ENCODE measurements at places on chromosomes 2 and 18. TPM values are rescaled to one million over a fixed set of nuclear protein-coding genes. Genes with fewer than 3 reads are reported as not detected.

ABCG8 gene
- total RNA-seq = not detected

SH3BP4 gene
- total RNA-seq = 56.5 TPM

RGPD4 gene
- total RNA-seq = not detected

- no peak for DNase-seq
Observed at GRCh38 chr2:174636987-174637386, 39.4 kb upstream of the WIPF1 start.

DNA sequence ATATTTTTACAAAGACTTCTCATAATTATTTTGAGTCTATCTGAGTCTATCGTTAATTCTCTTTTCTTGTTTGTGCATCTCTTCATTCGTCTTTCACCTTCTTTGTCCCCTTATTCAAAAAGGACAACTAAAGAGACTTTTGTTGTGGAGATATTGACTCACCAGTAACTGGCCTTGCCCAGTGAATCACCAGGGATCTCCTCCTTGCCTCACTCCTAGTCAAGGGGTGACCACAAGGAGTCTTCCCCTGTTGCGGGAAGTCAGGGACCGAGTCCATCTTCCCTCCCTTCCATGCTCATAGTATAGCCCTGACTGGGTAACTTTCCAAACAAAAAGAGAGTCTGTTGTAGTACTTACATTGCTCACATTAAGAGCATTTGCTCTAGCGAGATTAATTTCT lies 158.9 kb downstream of the NEB start:
- no peak for DNase-seq

GRCh38 chr2:225630824-225631533 lies 231.5 kb downstream of the NYAP2 start:
- no peak for DNase-seq

GRCh38 chr2:102803041-102803896 lies 41.4 kb downstream of the TMEM182 start:
- no peak for DNase-seq

GRCh38 chr2:48089644-48090043 lies 183.3 kb upstream of the FBXO11 start:
- DNase-seq = no peak

DNA sequence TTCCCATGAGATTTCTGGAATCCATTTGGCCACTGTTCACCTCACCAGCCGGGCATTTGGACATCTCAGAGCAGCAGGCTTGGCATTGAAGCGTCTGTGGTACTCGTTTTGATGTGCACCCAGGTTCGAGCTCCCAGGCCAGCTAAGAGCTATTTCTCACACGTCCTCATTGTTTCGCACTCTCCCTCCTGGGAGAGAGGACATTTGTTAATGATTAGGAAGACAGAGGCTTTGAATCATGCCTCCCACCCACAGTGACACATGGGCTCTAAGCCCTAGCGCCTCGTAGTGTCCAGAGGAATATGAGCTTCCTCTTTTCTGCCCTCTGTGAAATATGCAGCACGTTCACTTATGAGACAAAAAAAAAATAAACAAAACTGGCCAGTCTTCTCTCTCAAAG lies 361.8 kb downstream of the RND3 start:
- no peak for DNase-seq

DNA sequence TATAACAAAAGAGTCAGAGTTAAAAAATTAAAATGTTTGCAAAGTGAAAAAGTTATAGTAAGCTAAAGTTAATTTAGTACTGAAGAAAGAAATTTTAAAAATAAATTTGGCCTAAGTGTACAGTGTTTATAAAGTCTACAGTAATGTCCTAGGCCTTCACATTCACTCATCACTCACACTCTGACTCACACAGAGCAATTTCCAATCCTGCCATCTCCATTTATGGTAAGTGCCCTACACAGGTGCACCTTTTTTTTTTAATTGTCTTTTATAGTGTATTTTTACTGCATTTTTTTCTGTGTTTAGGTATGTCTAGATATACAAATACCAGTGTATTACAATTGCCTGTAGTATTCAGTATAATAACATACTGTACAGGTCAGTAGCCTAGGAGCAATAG lies 562.9 kb downstream of the PIK3C3 start:
- DNase-seq = no peak

- DNase-seq = no peak
Observed at GRCh38 chr2:9818097-9818496, 25.2 kb upstream of the TAF1B start.

- DNase-seq = peak; percentile 40
Observed at GRCh38 chr2:191478799-191479679, 198.9 kb upstream of the NABP1 start.

DNA sequence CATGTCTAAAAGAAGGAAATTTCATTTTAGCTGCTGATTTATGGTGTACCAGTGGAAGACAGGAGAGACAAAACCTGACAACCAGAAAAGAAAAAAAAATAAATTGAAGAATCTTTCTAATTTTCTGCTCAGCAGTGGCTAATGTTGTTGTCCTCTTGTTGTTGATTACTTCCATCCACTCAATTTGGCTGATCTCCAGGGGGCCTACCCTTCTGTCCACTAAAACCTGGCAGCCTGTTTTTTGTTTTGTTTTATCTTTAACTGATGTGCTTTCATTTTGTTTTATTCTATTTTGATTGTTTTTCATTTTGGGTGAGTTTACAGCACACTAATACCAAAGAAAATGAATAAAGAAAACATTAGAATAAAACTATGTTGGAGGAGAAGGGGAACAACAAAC lies 27.4 kb downstream of the TFPI start:
- no peak for DNase-seq

DNA sequence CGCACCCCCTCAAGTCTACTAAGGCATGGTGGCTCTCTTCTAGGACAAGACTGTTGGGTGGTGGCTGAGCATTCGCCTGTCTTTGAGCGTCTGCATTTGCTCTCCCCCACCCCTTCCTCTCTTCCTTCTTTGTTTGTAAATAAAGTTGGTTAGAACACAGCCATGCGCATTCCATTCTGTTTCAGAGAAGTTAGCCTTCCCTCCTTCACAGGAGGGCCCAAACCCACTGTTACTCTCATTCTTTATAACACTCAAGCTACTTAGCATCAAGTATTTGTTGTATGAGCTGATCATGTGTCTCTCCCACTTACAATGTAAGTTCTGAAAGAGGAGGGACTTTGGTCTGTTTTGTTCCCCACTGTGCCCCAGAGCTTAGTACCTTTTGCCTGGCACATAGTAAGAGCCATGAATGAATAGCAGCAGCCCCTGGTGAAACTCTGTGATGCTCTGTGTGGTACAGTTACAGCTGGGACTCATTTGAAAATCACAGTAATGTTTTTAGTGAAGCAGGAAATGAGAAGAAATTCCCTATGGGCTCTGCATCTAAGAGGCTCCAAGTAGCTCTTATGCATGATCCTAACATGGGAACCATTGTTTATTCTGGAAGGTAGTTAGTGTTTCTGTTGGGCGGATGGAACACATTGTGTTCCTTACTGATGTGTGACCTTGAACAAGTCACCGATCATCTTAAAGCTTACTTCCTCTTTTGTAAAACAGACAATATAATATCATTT lies 7.7 kb downstream of the MGAT5 start:
- DNase-seq = peak; percentile 8

DNA sequence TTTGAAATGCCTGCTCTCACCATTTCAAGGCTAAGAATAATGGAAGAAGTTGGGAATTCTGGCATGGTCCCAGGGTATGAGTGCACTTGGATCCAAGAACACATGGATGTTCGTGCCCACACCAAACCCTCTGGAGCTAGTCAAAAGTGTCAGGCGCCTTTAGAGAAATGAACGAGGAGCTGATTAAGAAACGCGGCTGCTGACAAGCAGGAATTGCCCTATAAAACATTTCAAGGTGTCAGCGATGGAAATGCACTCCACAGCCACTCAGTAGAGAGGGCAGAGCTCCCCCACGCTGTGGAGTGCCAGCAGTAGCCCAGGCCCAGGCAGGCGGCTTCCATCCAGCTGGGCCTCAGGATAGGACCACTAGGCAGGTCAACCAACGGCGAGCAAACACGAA lies 213.7 kb downstream of the TTC32 start:
- DNase-seq = no peak

GRCh38 chr18:76437011-76437410 lies 58.0 kb downstream of the ZNF516 start:
- DNase-seq = no peak

DNA sequence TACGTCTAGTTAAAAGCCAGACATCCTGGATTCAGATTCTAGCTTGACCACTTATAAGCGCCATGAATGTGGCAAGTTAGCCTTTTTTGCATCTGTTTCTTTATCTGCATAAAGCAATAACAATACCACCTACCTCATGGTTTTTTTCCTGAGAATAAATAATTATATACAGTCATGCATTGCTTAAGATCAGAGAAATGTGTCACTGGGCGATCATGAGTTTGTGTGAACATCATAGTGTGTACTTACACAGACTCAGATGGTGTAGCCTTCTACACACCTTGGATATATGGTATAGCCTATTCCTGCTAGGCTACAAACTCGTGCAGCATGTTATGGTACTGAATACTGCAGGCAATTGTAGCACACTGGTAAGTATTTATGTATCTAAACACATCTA lies 84.7 kb upstream of the PELI1 start:
- no peak for DNase-seq

DNA sequence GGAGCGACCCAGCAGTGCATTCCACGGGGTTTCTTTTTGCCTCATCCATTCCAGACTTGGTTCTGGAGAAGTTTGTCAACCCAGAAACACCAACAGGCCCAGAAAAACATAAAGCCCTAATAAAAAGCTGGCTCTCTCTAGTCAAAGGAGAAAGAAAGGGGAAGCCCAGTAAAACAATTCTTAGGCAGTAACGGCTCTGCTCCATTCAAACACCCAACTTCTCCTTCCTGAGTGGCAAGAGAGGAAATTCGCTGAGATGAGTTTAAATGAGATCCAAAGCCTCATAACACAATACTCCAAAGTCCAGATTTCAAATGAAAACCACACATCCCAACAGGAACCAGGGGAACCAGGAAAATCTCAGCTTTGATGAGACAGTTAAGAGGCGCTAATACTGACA lies 179.9 kb downstream of the RPIA start:
- no peak for DNase-seq

DNA sequence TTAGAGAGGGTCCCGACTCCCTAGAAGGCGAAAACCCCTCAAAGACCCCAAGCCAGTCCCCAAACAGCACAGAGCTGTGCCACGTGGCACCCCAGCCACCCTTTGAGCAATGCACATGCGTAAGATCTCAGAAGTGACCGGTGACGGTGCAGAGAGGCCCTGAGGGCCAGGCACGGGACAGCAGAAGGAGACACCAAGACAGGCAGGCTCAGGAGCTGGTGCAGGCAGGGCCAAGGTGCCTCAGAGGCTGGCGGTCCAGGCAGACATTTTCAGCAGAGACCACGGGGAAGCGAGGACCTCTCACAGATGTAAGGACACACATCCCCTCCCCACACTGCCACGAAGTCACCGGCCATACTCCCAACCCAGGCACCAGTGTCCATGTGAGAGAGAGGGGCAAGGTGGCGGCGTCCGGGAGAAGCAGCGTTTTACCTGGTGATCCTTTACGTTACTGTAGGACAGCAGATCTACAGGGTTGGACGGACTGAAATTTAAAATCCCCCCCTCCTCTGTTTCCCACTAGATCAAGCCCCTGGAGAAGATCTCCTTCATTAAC lies 2.0 kb upstream of the RAB17 start:
- no peak for DNase-seq

DNA sequence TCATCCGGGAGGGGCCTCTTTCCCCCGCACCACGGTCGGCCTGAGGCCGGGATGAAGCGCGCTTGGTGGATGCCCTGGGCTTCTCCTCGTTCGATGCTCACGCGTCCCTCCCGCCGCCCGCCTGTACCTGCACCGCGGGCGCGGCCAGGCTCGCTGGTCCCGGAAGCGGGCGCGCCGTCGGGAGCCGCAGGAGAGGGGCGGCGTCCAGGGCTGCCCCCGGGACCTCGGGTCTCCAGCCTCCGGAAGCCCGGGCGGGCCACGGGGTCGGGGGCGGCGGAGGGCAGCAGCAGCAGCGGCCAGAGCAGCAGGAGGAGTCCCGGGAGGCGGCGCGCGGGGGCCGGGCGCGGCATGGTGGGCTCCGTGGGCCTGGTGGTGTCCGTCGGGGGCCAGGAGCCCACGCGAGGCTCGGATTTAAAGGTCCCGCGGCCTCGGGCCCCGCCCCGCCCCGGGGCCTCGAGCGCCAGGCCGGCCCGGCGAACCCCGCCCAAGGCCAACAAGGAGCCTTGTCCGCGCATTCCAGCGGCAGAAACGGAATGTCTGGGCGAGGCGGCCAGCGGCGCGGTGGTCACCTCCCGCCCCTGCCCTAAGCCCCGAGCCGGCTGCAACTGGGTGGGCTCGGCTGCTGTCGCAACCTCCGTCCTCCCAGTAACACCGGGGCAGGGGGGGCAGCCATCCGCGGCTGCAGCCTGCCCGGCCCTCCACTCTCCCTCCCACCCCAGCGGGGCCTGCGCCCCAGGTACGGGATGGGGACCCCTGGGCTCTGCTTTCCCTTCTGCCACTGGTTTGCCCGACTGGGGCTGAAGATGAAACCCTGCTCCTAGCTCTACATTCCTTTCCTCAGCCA lies at the start of gene MATN3:
TSS of gene MATN3 (minus strand) at position 387 of the 844 bp plus-strand sequence. CDS start at position 350, 37 bp downstream.
- DNase-seq = no peak

DNA sequence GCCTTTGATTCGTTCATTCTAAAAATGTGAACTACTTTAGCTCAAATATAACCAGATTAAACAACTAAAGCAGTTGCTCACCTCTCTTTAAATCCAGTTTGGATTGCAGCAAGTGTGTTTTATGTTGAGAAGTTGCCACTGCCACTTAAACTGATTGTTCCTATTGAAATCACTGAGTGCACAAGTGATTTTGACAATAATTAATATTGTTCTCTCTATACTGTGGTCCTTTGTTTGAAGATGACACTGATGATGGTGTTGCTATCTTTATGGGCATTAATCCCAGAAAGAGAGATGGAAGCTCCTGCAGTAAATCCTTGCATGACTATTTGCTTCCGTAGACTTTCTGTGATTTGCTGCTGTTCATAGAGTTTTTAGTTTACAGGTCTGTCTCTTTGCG lies 251.4 kb upstream of the ZEB2 start:
- no peak for DNase-seq
